Renal cortex interstitium (tissue), 15 donors: ENCODE measurements at places on chromosomes 6 and 20. TPM values are rescaled to one million over a fixed set of nuclear protein-coding genes. Genes with fewer than 3 reads are reported as not detected.

Gene NMBR
- 0.33 TPM for polyA plus RNA-seq

Gene LPA
- polyA plus RNA-seq, result 0.21 TPM

Gene PGC
- polyA plus RNA-seq, result 0.26 TPM

Gene PCK1
- polyA plus RNA-seq, result 7.4 TPM

Gene IER3
- polyA plus RNA-seq, result 29.0 TPM

Gene DLK2
- 1.3 TPM for polyA plus RNA-seq

Gene MUCL3
- polyA plus RNA-seq, result 0.03 TPM
